H7 (cell line): ENCODE measurements at places on chromosomes 5 and 9. TPM values are rescaled to one million over a fixed set of nuclear protein-coding genes. Genes with fewer than 3 reads are reported as not detected.
A peak's percentile ranks its signal among the peaks of the same experiment; 100 is the strongest.

- no peak for DNase-seq
Measured at GRCh38 chr5:61076626-61077025, 85.6 kb downstream of the SMIM15 start.

- DNase-seq, result no peak
Measured at GRCh38 chr5:143922718-143923117, 110.8 kb downstream of the HMHB1 start.

- DNase-seq, result no peak
Measured at GRCh38 chr5:81162501-81162900, 70.6 kb upstream of the CKMT2 start.

OMD gene
- total RNA-seq, result not detected in 2 replicates

GRCh38 chr9:134929193-134930158 is 11.8 kb upstream of the FCN1 start:
- peak; percentile 47 for DNase-seq
